Activated CD8-positive, alpha-beta memory T cell treated with anti-CD3 and anti-CD28 coated beads, Interleukin-2, amount 50 U/mL, for 48 hours (primary cell): ENCODE measurements at places on chromosomes 2 and 18.

- DNase-seq, result no peak
Observed at GRCh38 chr18:67581178-67581577, 64.7 kb upstream of the DSEL start.

DNA sequence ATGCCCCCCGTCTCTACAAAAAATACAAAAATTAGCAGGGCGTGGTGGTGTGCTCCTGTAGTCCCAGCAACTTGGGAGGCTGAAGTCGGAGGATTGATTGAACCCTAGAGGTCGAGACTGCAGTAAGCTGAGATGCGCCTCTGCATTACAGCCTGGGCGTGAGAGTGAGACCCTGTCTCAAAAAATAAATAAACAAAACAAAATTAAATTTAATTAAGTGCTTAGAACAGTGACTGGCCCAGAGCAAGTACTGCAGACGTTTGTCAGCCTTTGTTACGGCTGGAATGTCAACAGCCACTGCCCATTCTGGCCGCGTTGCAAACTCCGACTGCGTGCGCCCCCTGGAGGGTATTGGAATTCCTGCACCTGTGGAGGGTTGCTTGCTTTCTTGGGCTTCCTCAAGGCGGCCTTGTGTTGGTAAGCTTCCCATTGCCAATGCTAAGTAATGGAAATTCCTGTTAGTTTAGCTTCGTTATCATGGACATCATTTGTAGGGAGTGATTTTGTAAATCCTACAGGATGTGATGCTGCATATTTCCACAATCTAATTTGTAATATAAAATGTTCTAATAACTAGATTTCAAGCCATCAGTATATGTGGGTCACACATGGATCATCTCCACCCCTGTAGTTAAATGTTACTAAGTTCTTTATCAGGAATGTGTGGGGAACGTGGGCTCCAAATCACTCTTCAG lies 15.9 kb upstream of the ATP6V1B1 start:
- peak; percentile 93 for DNase-seq

GRCh38 chr2:173062801-173063200 lies 12.8 kb upstream of the MAP3K20 start:
- DNase-seq, result no peak

DNA sequence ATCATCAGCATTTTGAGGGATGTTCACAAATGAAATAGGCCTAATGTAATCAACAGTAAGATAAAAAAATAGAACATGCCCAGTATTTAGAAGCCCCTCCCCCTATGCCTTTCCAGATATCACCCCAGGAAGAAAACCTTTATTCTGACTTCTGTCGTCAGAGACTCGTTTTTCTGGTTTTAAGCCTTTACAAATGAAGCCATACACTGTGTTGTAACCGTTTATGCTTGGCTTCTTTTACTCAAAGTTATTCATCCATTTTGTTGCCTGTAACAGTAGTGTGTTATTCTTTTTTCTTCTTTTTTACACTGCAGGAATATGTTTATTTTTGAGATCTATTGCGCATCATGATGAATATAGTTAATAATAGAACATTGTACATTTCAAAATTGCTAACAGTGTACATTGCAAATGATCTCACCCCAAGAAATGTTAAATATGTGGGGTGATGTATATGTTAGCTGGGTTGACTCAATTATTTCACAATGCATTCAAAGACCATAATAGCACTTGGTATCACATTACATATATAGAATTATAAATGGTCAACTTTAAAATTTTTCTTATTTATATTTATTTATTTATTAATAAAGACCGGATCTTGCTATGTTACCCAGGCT lies 28.1 kb upstream of the PNPT1 start:
- DNase-seq, result no peak

GRCh38 chr2:200345975-200346374 lies 39.5 kb downstream of the SPATS2L start:
- no peak for DNase-seq

GRCh38 chr2:121345887-121346286 lies 60.9 kb upstream of the TFCP2L1 start:
- no peak for DNase-seq

DNA sequence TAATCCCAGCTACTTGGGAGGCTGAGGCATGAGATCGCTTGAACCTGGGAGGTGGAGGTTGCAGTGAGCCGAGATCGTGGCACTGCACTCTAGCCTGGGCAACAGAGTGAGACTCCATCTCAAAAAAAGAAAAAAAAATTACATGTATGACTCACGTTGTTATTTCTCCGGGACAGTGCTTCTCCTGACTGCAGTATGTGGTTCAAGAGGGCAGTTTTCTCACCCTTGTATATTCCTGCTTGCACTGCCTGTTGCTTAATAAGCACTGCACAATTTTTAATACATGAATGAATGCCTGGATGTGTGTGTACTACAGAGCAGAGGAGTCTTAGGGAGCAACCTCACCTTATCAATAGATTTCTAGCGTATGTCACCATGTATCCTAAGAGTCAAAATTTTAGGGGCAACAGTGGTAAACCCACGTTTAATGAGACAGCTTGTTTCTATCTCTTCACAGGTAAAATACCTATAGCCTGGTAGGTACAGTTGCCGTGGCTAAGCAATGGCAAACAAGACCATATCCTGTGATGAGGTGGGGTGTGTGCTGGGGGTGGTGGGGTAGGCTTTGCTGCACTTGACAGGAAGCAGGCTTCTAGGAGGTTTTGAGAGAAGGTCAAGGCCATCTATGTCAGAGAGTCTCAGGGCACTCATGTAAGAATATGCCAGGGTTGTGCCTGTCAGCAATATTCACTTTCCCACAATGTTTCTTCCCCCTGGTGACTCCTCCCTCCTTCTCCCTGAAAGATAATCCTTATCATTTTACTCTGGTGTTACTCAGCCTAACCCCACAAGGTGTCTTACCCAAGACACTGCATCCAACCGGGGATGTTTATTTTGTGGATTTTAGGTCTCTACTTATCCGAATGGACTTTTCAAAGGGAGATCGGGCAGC lies 36.9 kb upstream of the MEX3C start:
- no peak for DNase-seq

- no peak for DNase-seq
Observed at GRCh38 chr2:74887960-74888700, 54.2 kb downstream of the HK2 start.

- DNase-seq, result peak; percentile 15
Observed at GRCh38 chr2:3094999-3095958, 282.3 kb downstream of the EIPR1 start.
